Stimulated activated CD8-positive, alpha-beta memory T cell treated with anti-CD3 and anti-CD28 coated beads, Interleukin-2, amount 100 ng/mL, for 1 hour (primary cell): ENCODE measurements at places on chromosomes 3 and 15.

DNA sequence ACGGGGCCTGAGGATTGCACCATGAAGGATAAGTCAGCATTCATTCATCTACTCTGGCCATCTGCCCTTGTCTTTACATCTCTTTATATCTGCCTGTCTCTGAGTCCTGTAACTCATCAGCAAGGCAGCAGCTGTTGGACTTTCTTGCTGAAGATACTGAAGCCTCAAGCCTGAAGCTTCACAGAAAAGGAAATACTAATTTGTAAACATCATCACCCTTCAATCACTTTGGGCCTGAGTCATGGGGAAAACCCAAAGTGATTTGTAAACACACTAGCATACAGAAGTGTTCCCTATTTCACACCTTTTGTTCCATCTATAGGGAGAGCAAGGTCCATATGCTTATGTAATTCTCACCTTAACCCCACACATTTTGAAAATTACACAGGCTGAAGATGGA lies 928.2 kb downstream of the EPHA3 start:
- no peak for DNase-seq

GRCh38 chr3:120652896-120653545 lies 29.0 kb downstream of the HGD start:
- DNase-seq = no peak

- no peak for DNase-seq
Measured at GRCh38 chr15:66633041-66633937, 67.5 kb upstream of the LCTL start.

- DNase-seq = no peak
Measured at GRCh38 chr3:5304789-5305683, 117.5 kb downstream of the EDEM1 start.

GRCh38 chr3:183766745-183767606 lies 58.4 kb downstream of the MAP6D1 start:
- peak; percentile 31 for DNase-seq

DNA sequence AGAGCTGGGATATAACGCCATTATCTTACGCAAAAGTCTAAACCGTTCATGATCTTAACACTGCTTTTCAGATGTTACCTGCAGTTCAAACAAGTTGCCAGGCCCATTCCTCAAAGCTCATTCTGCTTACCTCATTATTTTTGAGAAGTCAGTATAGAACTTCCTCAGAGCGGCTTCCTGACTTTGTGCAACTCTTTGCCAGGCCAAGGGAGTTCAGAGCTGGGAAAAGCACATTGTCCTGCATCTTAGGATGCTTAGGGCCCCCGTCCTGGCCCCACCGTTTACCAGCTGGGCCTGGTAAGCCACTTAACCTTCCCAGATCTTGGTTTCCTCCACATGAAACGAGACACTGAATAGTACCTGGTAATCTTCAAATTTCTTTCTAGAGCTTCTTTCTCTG lies 6.8 kb upstream of the C2CD4B start:
- no peak for DNase-seq

DNA sequence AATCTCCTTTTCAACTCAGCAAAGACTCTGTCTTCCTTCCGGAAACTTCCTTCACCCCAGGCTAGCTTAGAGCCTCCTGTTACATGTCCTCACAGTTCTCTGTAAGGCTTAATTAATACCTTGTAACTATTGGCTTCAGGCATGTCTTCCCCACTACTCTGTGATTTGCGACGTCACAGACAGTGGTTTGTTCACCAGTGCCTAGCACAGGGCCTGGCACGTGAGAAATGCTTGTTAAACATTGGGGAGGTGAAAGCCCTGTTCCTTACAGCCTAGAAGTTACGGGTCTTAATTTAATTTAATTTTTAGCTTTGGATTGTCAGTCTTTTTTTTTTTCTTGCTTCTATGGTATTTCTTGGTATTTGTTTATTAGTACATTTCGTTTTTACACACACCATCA lies 36.4 kb upstream of the CACNA2D3 start:
- no peak for DNase-seq

DNA sequence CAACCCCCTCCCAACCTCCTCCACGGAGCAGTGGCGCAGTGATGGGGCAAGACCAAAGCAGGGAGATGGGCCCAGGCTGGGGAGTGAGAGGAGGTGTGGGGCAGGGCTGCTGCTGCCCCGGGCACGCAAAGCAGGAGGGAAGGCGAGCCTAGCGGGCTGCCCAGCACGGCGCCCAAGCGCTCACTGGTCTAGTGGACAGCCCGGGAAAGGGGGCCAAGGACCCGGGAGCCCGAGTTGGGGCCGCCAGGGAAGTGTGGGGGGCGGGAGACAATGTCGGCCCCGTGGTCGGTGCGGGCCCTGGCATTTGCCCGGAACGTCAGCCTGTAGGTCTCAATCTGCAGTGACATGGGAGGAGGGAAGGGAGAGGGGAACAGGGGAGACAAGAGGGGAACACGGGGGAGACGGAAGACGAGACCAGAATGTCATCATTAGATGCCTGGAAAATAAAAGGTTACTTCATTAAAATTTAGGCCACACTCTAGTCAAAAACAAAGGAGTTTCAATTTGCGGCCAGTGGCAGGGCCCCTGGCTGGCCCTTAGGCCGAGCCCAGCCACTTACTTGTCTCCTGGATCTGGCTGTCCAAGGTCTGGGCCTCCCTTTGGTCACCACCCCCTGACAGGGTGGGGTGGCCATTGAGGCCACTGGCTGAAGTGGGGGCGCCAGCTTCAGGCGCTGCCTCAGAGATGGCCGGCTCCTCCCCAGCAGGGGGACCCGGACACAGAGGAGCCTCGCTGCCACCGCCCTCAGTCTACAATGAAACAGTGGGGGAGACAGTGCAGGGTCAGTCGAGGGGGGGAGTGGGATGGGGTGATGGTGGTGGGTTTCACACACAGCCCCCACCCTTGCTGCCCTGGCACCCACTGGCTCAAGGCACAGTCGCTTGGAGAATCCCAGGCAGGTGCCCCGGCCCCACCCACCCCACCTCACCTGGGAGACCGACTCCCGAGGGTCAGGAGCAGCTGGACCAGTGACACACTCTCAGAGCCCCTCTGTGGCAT lies 50.0 kb downstream of the DHX30 start:
- DNase-seq = no peak

DNA sequence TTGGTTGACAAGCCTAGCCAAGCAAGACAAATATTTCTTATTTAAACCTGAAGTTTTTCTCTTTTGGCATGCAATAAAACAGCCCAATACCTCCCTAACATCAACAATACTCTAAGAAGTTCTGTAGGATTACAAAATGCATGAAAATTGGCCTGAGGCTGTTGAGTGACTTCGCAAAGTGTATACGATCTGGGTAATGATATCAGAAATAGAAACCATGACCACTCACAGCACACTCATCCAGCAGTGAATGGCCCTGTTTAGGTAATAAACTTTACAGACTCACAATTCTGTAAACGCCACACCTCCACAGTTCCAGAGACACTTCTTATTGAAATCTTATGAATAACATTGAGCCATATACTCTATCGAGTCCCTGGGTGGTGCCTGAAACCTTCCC lies 83.0 kb upstream of the NAALADL2 start:
- no peak for DNase-seq

DNA sequence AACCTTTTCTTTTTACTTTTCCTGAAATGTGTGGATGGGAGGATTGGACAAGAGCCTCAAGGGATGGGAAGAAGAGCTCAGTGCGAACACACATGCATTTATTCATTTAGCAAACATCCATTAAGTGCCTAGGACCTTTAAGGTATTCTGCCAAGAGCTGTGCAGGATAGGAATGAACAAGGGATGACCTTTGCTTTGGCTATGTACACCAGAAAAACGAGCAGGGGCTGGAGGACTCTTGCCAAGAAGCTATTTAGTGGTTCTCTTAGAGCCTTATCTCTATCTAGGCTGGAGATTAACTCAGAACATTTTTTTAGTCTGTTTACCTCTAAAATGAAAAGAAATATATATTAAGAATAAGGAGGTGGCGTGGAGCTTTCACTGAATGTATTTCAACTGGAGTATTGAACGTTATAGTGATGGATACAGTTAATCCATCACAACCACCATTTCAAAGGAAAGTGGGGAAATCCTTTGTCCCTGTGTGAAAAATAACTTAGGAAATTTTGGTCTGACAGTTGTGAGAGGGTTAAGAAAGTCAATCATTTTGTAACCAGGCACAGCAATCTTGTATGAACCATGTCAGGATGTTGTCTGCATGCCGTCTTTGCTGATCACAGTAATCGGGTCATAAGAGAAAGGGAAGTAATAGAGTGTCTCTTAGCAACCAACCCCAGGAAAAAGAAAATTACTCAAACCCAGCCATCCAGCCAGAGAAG lies 279.0 kb downstream of the LPP start:
- no peak for DNase-seq

DNA sequence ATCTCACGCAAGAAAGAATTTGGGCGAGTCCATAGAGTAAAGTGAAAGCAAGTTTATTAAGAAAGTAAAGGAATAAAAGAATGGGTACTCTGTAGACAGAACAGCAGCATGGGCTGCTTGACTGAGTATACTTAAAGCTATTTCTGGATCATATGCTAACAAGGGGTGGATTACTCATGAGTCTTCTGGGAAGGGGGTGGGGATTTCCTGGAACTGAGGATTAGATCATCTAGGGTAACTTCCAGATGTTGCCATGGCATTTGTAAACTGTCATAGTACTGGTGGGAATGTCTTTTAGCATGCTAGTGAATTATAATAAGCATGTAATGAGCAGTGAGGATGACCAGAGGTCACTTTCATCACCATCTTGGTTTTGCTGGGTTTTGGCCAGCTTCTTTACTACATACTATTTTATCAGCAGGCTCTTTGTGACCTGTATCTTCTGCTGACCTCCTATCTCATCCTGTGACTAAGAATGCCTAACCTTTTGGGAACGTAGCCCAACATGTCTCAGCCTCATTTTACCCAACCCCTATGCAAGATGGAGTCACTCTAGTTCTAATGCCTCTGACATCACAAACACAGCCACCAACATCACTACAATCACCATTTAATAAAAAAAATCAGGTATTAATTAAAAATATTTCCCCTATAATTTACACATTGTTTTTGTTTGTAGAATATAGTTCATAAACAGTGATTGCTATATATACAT lies 890.7 kb upstream of the EPHA6 start:
- DNase-seq = no peak

- no peak for DNase-seq
Measured at GRCh38 chr3:157810924-157811718, 295.1 kb downstream of the SHOX2 start.

GRCh38 chr3:46607603-46608028 lies 4.7 kb upstream of the FAM240A start:
- no peak for DNase-seq

- DNase-seq = no peak
Measured at GRCh38 chr3:117719316-117719926, 1009.8 kb downstream of the TUSC7 start.

- DNase-seq = no peak
Measured at GRCh38 chr15:71451130-71451529, 335.9 kb downstream of the THSD4 start.

- DNase-seq = no peak
Measured at GRCh38 chr3:66224220-66224619, 3.4 kb downstream of the SLC25A26 start.

DNA sequence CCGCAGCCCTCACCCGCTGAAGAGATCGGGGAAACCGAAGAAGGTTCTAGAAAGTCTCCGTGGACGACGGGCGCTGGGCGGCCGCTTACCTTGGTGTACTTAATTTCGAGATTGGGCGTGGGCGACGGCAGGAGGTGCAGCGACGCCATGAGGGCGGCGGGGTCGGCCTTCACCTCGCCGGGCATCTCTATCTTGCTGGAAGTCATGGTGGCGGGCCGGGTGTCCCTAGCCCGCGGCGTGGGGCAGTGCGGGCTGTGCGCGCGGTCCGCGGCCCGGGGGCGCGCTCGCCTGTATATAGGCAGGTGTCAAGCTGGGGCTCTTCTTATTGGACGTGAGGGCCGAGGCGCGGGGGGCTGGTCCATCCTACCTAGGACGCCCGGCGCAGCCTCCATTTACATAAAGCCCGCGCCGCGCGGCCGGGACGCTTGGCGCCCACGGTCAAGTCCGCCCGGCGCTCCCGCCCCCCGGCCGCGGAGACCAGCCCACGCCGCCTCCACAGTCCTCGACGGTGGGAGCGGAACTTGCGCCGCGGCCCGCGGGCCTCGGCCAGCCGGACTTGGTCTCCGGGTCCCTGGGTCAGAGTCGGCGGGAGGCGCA lies at the start of gene ALDH1A2:
TSS of gene ALDH1A2 (minus strand) at position 267 of the 597 bp plus-strand sequence. CDS start at position 206, 61 bp downstream.
- no peak for DNase-seq

DNA sequence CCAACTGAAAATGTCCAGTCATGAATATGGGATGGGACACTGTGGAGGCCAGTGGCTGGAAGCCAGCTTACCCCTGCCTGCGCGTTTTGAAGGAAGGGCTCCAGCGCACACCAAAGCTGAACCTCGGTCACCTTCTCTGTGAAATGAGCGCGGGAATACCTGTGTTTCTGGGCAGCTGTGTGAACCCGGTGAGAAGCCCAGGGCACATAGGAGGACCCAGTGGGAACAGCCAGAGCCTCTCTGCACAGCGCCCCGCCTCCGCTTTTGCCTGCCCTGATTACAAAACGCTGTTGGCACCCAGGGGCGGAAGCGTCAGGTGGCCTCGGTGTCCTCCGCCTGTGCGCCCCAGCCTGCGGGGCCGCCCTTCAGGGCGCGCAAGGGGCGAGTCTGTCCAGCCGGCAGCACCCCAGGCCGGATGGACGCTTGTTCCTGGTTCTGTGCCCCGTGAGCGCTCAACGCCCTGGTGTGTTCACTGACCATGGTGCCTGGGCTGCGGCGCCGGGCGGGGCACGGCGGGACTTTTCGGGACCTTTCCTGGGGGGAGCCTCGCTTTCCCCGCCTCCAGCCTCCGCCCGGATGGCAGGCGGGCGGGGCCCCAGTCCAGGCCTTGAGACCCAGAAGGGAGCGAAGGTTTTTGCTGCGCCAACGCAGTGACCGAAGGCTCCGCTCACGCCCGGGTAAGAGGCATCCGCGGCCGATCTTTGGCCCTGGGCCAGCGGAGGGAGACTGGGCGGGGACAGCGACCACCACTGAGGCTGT lies at the start of gene SQOR:
TSS of gene SQOR (plus strand) at position 598 of the 759 bp plus-strand sequence. CDS start 23,895 bp downstream, outside the sequence.
- DNase-seq = peak; percentile 31

DNA sequence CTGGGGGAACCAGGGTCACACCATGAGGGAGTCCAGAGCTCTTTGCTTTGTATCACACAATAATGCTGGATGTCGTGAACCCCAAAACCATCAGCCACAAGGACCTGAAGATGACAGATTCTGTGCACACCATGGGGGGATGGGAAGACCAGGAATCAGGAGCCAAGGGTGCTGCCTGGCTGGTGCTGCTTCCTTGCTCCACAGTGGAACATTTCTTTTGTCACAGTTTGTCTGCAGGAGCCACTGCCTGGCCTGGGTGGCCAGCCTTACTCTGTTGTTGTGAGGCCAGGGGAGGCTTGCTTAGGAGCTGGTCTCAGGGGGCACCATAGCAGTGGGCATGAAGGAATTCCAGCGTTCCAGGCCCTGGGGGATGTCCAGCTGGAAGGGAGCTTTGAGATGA lies 6.5 kb upstream of the TGM5 start:
- DNase-seq = no peak

DNA sequence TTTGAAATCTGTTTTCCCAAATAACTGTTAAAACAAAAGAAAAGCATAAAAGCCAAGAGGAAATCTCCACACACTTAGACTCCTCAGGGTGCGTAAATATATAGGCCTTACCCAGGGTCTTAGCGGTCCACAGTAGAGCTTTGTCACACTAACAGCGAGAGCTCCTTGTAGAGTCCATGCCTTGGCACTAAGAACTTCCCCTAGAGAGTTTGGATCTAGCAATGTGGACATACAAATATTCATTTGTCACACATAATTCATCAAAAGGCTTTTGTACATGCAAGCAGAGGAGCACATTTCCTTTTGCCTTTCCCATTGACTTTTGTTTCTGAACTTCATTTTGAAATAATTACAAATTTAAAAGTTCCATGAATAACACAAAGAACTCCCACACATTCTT lies 11.0 kb upstream of the SLMAP start:
- DNase-seq = no peak

GRCh38 chr3:113204371-113204770 lies 7.0 kb upstream of the BOC start:
- no peak for DNase-seq
